Bronchial smooth muscle cell (primary cell): ENCODE measurements at places on chromosomes 2 and 18. TPM values are rescaled to one million over a fixed set of nuclear protein-coding genes. Genes with fewer than 3 reads are reported as not detected.

Gene CRACDL
- total RNA-seq = not detected in 2 replicates

Gene M1AP
- total RNA-seq = not detected in 2 replicates

Gene ST3GAL5
- total RNA-seq = 5.6 and 6.3 TPM in 2 replicates

Gene ERBB4
- 0.32 TPM in 1 of 2 replicates, not detected in the other for total RNA-seq

Gene GAREM1
- total RNA-seq = 1.4 and 3.3 TPM in 2 replicates

Gene ALPI
- not detected in 2 replicates for total RNA-seq

Gene NAT8
- total RNA-seq = not detected in 2 replicates

Gene LTBP1
- 715 and 836 TPM in 2 replicates for total RNA-seq
